Mesenchymal stem cell (in vitro differentiated cells and primary cell): ENCODE measurements at places on chromosomes 3 and 15.

DNA sequence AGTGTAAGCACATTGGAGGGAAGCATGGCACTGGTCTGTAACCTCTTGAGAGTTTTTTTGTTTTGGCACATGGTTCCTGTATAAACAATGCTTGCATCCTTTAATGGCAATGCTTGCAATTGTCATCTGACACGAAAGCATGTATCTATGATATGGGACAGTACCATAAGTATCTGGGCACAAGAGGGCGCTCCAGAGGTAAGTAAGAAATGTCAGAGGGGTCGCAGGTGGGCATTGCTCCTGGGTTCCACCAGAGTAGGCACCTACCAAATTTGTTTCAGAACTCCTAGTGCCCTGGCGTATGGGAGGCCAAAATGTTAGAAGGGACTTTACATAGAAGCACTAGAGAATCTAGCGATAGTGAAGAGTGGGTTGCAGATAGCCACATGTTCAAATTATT, 58.7 kb upstream of the BCHE start:
- H3K27me3 ChIP-seq: no peaks in the 10 kb centered on the region
- no peak overlapping the region for H3K4me3 ChIP-seq
- H3K4me1 ChIP-seq: no peaks in the 10 kb centered on the region
- no peak overlapping the region for H3K27ac ChIP-seq
- no peaks in the 10 kb centered on the region for H3K36me3 ChIP-seq

- no peak overlapping the region for H3K27ac ChIP-seq
- no peak overlapping the region for H3K4me3 ChIP-seq
- peaks cover 26% of the 10 kb centered on the region for H3K4me1 ChIP-seq
- peaks cover 12% of the 10 kb centered on the region for H3K36me3 ChIP-seq
- DNase-seq: no peak
- H3K27me3 ChIP-seq: no peaks in the 10 kb centered on the region
Measured at GRCh38 chr3:50297384-50297775, 1.8 kb downstream of the HYAL3 start.

- no peak overlapping the region for H3K27ac ChIP-seq
- H3K27me3 ChIP-seq: no peaks in the 10 kb centered on the region
- H3K4me1 ChIP-seq: no peaks in the 10 kb centered on the region
- no peaks in the 10 kb centered on the region for H3K36me3 ChIP-seq
- no peak overlapping the region for H3K4me3 ChIP-seq
Measured at GRCh38 chr3:176119826-176120225, 1077.5 kb downstream of the TBL1XR1 start.

DNA sequence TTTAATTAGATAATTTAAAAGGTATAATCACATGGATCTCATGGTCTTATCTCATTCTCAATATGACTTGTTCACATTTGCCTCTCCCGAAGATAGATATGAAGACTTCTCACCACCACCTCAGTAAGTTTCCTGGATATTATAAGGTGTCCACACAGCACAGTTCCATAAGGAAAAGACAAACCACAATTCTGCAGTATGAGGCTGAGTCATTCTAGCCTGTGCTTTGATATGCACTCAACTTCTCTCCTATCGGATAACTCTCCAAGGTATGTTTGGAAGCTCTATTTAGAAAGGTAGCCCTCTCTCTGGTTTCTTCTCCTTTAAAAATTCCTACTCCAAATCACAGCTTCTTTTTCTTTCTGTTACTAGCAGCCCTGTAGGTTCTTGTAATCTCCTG, 612.8 kb downstream of the ZPLD1 start:
- peaks cover 3% of the 10 kb centered on the region for H3K4me1 ChIP-seq
- H3K27me3 ChIP-seq: no peaks in the 10 kb centered on the region
- no peak for DNase-seq
- H3K4me3 ChIP-seq: no peak overlapping the region
- H3K36me3 ChIP-seq: no peaks in the 10 kb centered on the region
